ENCODE measurements at places on chromosomes 7 and 10. TPM values are rescaled to one million over a fixed set of nuclear protein-coding genes. Genes with fewer than 3 reads are reported as not detected.
A peak's percentile ranks its signal among the peaks of the same experiment; 100 is the strongest.

The MACC1 gene
- polyA plus RNA-seq: 0.03 TPM

The CDK14 gene
- not detected for polyA plus RNA-seq

The FAM241B gene
- 0.84 TPM for polyA plus RNA-seq

The PAPSS2 gene
- polyA plus RNA-seq: 0.14 TPM

The TMEM236 gene
- 0.07 TPM for polyA plus RNA-seq

The TASOR2 gene
- 0.27 TPM for polyA plus RNA-seq

The SLC26A3 gene
- not detected for polyA plus RNA-seq

The ABCA13 gene
- not detected for polyA plus RNA-seq

DNA sequence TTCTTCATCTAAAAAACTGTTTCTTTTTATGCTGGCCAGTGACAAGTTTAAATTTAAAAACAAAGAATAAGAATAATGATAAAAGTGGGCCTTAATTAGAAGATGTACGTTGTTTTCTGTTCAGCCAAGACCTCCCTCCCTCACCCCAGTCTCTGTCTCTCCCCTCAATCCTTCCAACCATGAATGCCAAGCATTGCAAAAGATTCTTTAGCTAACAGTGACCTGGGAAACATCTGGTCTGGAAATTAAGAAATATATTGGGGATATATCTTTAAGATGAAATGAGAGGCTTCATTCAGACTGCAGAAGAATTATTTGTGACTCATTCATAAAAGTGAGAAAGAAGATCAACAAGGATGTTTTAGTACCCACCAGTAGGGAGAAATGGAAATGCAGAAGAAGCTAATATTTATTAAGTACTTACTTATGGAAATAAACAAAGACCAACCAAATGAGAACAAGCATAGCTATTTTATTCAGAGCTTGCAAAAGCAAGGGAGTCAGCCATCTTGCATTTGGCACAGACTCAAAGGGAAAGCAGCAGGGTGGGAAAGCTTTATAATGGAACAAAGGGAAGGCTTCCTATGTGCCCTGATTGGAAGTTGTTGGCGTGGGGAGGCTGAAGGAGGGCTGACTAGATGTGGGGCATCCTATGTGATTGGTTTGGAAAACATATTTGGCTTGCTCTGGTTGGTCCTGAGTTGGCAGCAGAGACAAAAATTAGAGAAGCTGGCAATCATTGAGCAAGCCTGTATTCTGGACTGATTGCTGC, 595.4 kb upstream of the GHITM start:
- no peak for DNase-seq

- no peak for DNase-seq
These were observed 46.9 kb upstream of the SFMBT2 start for GRCh38 chr10:7457478-7458316.

GRCh38 chr7:158774952-158775351, 54.4 kb downstream of the ESYT2 start:
- no peak for DNase-seq

DNA sequence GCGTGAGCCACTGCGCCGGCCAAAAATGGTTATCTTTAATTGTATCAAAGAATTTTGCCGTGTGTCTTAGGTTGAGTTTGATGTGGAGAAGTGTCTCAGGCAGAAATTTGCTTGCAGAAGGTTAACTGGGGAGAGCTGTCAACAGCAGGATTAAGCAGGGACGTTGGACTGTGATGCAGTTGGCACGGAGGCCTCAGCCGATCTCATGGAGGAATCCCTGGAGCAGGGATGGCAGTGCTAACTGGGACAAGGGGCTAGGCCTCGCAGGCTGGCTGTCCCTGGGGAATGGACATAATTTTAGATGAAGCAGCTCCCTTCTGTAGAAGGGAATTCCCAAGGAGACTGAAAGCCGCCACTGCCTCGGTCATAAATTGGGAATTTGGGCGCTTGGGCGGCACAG, 12.3 kb upstream of the KIF5B start:
- no peak for DNase-seq

DNA sequence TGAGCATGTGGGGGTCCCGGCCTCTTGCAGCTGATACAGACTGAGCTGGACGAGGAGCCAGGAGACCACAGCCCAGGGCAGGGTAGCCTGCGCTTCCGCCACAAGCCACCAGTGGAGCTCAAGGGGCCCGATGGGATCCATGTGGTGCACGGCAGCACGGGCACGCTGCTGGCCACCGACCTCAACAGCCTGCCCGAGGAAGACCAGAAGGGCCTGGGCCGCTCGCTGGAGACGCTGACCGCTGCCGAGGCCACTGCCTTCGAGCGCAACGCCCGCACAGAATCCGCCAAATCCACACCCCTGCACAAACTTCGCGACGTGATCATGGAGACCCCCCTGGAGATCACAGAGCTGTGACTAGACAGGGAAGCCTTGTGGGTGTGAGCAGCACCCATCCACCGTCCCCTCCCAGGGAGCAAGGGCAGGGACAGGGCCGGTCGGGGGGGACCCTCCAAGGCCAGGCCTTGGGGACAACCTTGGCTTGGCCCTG, 36.1 kb downstream of the PSAP start:
- DNase-seq: no peak

- peak; percentile 28 for DNase-seq
These were observed 8.1 kb downstream of the SKIDA1 start for GRCh38 chr10:21517134-21518031.

DNA sequence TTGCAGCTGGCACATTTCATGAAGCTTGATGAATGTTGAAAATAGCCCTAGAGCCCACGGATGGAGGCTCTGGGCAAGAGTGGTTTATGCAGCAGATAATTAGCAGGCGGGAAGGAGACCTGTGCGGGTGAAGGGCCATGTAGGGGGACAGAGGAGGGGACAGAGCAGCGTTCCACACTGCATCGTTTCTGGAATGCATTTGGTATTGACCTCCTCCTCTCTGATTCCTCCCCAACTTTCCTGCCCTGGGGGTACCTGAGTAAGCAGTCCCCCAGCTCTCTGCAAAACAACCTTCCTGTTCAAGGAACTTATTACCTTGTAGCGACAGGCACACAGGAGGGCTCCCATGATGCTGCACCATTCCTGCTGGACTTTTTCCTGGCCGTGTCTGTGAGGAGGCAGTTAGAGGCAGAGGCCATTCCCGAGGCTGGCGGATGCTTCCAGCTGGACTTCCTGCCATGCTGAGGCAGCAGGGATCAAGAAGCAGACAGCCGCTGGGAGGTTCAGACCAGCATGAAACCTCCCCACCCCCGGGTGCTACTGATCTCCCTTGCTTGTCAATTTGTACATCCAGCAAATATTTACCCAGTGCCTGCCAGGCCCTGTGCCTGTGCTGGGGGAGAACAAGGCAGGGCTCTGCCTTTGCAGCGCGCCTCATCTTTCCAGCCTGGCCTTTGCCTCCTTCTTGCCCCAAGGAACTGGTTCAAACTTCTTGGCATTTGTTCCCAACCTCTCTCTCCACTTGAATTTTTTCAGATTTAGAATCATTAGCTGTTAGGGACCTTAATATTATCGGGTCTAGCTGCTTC, 28.7 kb downstream of the SLC29A3 start:
- no peak for DNase-seq

DNA sequence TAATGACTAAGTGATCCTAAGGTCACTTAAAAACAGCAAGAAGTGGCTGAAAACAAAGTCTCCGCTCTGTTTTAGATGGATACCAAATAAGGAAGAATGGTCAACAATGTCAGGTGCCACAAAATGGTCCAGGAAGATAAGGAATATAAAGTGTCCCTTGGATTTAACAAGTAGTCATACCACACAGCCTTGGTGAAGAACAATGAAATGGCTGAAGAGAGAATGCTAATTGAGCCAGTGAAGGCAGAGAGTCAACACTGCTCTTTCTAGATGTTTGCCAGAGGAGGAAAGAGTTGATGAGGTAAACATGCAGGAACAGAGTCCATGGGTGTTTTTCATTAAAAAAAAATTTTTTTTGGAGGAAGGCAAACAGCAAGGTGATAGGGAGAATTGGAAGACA, 2.1 kb upstream of the CASD1 start:
- no peak for DNase-seq

DNA sequence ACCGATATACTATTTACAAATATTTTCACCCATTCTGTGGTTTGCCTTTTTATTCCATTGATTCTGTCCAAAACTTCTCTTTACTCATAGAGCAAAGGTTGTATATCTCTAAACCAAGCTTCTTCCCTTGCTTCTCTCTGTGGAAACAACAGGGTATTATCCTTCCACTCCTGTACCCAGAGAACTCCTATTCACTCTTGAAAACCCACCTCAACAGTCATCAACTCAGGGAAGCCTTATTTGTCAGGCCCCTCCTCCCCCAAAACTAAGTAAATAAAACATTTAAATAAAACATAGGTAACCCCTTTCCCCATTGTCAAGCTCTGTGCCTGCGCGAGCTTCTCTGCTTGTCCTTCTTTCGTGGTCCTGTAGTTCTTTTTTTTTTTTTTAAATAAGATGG, 44.6 kb downstream of the GTF2IRD1 start:
- DNase-seq: no peak

GRCh38 chr7:17434841-17435692, 136.6 kb downstream of the AHR start:
- DNase-seq: no peak

GRCh38 chr10:131041441-131041840, 270.1 kb downstream of the TCERG1L start:
- DNase-seq: no peak

DNA sequence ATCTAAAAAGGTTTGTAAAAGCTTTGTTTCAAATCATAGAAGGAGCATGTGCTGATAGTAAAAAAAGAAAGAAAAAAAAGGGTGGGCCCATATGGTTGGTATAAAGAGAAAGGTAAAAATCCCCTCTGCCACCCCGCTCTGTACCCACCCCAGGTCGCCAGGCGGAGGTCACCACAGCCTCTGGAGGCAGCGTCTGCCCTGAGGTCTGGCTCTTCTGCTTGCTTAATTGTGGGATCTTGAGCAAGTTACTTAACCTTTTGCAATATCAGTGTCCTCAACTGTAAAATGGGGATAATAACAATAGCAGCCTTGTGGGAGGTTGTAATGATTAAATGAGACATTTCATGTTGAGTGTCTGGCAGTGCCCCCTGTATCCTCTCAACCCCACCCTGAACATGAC, 10.7 kb upstream of the PCBD1 start:
- DNase-seq: no peak

DNA sequence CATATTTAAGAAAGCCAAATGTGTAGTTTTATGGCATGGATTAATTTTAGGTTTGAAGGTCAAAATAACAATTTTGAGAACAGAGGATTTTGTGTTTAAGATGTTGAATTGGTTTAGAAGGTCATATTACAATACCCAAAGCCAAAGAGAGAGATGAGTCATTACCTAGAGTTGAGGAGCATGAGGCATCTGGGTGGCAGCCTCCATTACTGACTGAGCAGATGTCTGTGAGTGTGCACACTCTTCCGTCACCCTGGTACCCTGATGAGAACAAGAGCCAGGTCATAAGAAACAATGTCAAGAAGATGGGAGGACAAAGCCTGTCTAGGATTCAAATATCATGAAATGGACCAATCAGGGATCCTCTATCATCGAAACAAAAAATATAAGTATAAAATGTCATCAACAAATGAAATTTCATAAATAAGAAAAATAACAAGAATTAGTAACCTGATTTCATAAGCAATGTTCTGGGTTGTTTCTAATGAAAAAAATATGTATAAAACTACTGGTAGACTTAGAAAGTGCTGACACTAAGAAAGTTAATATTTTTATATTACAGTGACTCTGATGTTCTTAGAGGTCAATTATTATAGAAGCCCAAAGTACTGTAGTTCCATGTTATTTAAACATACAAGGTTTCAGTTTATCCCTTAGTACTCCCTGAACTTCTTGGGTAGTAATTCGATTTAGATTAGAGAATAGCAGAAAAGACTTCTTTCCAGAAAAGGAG, 20.0 kb downstream of the CUBN start:
- no peak for DNase-seq

Data from immature natural killer cell (primary cell).